ENCODE measurements at places on chromosomes 6 and 20.

DNA sequence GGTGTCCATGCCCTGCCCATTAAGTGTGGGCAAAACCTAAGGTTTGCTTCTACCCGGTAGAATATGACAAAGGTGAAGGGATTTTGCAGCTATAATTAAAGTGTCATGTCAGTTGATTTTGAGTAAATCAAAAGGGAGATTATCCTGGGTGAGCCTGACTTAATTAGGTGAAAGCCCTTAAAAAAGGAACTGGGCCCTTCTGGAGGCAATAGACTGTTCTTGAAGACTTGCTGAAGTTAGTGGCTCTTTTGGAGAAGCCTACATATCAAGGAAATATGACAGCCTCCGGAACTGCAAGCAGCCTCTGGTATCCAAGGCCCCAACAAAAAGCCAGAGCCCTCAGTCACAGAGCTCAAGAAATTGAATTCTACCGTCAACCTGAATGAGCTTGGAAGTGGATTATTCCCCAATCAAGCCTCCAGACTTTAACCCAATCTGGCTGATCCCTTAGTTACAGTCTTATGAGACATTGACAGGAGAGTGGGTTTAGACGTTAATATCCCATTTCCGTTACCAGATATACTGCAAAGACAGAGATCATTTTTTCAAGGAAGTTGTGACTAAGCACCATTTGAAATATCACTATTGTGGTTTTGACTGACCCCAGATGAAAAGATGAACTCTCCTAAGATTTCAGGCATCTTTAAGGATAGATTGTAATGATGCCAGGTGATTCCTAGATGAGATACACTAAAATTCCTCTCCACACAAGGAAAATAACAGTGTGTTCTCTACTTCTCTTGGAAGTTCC lies 303.4 kb downstream of the PLCB1 start:
- DNase-seq, result no peak

DNA sequence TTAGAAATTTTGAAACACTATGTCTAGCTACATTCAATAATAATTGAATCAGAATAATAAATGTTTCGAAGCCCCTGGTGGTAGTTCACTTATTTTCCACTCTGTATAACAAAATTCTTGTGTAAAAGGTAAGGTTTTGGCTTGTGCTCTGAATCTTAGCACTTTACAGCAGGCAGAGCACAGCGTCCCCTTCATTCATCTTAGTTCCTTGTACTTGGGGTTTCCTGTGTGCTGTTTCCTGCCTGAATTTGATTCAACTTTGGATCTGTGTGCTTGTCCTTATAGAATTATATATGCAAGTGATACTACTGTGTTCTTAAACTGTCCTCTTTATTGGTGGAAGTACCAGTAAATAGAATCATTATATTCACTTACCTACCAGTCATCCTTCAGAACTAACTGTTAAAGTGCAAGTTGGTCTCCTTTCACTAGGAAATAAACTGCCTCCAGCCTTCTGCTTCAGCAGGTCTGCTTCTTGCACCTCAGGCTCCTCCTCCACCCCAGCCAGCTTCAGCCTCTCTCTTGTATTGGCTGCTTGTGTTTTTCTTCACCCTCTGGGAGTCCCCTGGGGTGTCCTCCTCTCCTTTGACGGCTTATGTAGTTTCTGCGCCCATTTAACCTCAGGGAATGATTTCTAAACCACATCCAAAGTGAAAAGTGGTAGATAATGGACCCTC lies 28.8 kb upstream of the TULP4 start:
- no peak for DNase-seq

DNA sequence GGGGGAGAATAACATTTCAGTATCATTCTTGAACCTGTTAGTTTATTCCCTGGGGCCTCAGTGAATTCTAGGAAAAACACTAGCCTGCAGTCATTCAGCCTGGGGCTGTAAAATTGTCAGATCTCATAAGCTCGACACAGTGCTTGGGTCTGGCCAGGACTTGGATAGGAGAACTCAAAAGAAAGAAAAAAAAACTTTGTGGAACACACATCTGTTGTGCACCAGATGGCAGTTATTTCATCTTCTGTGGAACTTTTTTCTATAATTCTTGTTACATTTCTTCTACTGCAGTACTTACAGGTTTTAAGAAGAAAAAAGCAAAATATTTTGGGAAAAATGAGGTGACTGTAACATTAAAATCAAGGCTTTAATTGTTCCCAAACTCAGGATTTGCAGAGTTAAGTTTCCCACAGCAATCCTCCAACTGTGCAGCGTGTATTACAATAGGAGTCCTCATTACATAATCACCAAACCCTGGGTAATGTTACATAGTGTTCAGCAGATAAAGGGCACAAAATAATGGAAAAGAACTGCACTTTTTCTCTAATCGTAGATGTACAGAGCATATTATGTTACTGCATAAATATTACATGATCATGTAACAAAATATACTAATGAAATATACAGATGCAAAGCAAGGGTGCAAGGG lies 531.1 kb upstream of the CITED2 start:
- no peak for DNase-seq

- no peak for DNase-seq
Measured at GRCh38 chr20:52130406-52130805, 61.2 kb downstream of the ZFP64 start.
